ENCODE measurements at places on chromosomes 3 and 15.

- DNase-seq, result no peak
Observed at GRCh38 chr3:8341821-8342247, 159.8 kb upstream of the LMCD1 start.

DNA sequence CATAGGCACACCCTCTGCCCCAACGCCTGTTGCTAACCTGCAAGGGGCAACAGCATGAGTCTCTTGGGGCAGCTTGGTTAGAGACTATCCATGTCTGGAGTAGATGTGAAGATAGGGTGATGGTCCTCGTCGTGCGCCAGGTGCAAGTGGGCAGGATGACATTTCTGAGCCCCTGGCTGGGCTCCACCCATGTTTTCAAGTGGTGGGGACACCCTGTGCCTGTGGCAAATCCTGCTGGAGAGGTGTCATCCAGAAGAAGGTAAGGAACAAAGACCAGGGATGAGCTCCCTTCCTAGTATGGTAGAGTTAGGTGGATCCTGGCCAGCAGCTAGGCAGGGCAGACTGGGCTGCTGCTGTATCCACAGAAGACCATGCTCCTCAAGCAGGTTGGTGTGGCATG is 152.6 kb downstream of the ABHD5 start:
- DNase-seq, result no peak

DNA sequence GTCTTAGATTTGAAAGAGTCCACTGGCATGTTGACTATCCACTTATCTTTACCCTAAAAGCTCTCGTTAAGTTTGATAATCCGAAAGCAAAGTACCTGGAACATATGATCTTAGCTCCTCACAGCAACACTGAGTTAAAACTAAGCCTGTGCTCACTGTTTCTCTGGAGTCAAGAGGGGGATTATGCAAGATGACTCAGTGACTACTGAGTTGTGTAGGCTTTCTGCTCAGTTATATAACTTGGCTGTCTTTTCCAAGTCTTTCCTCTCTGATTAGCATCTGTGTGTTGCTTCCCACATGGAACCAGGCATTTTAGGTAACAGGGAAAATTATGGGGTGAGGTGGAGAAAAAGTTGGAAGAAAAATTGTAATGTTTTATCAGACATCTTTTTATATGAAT is 31.2 kb upstream of the MYO5C start:
- DNase-seq, result no peak

DNA sequence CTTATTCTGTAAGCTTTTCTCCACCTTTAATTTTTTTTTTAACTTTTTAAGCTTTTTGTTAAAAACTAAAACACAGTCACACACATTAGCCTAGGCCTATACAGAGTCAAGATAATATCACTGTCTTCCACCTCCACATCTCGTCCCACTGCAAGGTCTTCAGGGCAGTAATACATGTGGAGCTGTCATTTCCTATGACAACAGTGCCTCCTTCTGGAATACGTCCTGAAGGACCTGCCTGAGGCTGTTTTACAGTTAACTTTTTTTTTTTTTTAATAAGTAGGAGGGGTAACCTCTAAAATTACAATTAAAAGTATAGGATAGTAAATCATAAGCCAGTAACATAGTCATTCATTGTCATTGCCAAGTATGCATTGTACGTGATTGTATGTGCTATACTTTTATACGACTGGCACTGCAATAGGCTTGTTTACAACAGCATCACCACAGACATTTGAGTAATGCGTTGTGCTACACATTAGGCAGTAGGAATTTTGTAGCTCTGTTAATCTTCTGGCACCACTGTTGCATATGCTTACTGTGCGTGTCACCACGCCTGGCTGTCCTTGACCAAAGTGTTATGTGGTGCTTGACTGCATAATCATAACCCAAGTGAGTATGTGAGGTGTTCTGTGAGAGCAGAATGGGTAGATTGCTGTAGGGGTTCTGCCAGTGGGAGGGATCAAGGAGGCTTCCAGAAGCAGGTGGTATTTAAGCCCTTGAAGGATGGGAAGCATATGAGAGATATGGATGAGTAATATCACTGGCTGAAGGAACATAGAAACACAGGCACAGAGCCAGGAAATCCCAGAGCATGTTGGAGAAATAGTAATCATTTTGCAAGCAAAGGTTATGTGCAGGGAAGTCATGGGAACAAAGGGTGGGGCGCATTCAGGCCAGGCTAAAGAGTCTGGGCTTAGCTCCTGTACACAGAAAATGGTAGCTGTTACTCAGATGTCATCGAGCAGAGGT is 18.3 kb downstream of the FBXO22 start:
- DNase-seq, result no peak

- no peak for DNase-seq
Observed at GRCh38 chr3:71247958-71248335, 335.6 kb downstream of the FOXP1 start.

DNA sequence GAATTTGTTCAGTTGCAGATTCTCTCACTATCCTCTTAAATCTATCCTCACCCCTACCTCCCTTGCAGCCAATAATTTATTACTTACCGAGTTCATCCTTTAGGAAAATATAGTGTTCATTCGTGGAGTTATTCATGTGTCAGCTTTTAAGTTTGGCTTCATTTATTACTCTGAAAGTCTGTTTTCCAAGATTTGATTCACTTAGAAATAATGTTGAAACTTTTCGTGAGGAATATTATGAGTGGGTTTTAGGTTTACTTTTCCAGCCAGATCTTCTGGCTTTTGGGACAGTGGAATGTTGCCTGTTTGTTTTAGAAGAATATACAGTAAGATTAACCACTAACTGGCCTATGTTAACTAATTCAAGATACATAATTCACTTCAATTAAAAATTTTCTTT is 161.0 kb upstream of the CGNL1 start:
- no peak for DNase-seq

- no peak for DNase-seq
Observed at GRCh38 chr3:192919901-192920300, 2.2 kb upstream of the MB21D2 start.

DNA sequence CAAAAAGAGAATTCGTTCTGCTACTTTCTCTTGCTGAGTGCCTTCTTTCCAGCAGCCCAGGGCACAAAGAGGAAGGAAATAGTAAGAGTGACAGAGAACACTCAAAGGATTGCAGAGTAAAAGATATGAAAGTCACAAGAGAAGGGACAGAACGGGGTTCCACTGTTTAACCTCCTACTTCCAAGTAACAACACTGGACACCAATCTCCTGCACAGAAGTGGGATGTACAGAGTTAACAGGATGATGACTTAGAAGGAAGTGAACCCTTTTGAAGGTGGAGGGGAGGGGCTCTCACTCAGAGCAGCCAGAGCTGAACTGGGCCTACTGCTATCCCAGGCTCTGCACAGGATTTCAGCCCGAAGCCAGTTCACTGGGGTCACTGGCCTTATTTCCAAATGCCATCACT is 130.1 kb upstream of the PRICKLE2 start:
- DNase-seq, result no peak

DNA sequence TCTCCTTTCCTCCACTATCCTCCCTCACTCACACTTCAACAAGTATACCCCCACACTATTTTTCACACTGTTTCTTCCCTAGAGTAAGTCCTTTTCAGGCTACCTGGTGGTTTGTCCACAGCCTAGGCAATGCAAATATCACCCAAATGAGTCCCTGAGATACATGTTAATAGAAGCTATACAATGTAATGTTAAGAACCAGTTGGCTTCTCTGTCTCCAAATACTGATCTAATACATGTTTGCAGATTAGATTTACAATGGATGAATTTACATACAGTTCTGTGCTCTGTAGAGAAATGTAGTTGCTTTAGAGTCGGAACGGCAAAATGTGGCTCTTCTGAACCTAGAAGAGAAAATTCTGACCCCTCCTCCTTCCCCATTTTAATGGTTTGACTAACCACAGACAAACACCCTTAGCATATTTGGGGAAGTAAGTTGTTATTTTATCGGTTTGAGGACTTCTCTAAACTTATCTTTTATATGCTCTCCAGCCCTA is 63.6 kb upstream of the MBNL1 start:
- DNase-seq, result no peak

DNA sequence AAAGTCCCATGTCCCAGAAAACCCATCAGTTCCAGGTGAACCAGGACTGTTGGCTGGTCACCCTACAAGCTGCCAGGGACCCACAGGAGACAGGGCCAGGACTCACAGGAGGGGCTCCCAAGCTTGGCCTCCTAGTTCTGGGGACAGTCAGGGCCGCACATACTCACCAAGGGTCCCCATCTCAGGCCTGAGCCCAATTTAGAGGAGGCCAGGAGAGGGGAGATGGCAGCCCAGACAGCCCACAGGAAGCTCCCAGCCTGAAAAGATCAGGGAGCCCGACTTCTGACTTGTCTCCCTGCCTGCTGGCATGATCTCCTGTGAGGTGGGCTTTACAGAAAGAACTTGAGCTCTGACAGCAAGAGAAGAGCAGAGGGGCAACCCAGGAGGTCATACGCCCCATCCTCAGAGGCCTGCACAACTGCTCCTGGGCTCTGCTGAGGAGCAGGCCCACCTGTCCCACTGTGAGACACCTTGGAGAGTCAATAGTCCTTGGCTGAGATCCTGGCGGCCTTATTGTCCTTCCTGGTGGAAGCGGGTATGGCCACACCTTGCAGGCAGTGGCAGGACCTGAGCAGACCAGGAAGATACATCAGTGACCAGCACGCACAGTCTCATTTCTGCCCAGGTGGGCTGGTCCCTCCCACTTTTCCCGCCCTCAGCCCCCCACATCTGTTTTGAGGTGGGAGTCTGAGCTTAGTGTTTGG is 2.5 kb upstream of the ISLR start:
- DNase-seq, result no peak

DNA sequence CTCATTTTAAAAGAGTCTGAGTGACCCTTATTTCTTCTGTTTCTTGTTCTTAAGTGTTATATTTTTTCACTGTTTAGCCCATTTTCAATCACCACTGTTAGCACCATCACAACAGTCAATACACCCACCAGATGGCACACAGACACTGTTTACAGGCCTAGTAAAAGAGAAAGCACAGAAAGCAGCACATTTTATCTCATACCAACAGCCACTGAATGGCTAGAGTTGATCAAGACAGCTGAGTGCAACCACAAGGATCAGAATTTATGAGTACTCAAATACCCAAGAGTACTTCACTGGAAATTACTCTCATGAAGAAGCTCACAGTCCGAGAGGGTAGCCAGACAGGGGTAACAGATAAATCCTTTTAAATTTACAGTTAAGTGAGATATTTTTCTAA is 127.0 kb downstream of the TFDP2 start:
- DNase-seq, result no peak

DNA sequence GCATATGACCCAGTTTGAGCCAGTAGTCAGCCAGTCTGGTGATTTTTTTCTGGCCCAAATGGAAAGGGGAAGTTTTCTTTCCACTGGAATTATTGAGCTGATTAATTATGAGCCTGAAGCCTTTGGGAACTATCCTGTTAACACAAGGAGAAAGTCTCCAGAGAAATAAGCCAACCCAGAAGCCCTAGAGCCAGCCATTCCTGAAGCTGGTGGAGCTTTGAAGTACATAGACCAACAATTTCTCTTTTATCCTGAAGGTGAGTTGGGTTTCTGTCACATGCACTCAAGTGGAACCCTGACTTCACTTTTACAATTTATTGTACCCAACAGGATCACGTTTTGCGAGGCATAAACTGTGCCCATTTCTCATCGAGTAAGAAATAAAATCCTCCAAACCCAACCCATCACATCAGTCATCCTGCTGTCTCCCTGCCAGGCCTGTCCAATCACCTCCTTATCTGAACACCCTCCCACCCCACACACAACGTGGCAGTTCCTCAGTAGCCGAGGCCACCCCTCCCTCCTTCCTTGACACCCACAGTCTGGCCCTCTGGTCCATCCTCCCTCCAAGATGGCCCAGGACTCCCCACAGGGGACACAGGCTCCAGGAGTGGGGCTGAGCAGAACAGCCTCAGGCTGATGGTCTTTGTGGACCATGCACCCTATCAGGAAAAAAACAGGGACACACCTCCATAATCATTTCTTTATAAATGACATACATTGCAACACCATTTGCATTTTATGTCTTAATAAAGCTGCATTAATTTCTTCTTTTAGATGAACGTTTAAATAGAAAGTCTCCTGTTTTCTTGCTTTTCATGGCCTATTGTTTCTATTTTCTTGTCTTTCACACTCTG is 55.7 kb upstream of the GATA2 start:
- no peak for DNase-seq

DNA sequence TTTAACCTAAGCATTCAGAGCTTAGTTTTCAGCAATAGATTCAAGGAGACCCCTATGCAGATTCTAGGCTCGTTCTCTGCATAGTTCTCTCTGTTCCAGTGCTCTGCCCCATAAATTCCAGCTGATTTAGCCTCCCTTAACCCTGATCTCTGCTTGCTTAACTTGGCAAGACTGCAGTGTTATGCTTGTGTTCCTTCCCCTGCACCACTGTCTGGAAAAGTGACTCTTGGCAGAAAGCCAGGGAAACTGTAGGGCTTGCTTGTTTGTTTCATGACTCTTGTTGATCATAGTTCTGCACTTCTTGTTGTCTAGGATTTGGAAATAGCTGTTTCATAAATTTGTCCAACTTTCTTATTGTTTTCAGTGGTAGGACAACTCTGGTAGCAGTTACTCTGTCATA is 40.1 kb downstream of the ANAPC13 start:
- DNase-seq, result no peak

- no peak for DNase-seq
Observed at GRCh38 chr3:11001020-11001657, 8.6 kb downstream of the SLC6A1 start.

- no peak for DNase-seq
Observed at GRCh38 chr15:43429687-43430086, 58.8 kb downstream of the TUBGCP4 start.

DNA sequence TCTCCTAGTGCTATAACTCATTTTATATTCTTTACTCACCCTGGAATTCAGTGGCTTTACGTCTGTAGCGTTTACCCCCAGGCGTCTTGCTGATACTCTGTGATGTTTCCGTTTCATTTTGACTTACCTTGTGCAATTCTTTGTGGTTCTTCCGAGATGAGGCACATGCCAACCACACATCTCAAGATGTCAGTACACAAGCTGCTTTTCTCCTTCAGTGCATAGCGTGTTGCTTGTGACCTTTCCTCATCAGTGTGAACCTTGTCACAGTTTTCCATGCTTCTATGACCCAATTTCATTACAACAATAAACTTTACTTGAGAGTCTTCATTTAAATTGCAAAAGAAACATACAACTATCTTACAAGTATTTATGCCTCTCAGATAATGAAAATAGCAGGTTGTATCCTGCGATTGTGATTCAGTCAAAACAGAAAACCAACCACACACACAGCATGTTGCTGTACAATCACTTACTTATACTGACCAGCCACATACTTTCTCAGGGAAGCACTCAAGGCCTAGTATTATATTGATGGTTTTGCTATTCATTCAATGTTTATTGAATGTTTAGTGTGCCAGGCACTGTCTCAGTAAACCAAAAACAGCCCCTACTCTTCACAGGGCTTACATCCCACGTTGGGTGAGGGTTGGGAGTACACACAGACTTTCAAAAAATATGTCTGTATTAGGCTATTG is 4.6 kb upstream of the TBL1XR1 start:
- DNase-seq, result peak; percentile 30

DNA sequence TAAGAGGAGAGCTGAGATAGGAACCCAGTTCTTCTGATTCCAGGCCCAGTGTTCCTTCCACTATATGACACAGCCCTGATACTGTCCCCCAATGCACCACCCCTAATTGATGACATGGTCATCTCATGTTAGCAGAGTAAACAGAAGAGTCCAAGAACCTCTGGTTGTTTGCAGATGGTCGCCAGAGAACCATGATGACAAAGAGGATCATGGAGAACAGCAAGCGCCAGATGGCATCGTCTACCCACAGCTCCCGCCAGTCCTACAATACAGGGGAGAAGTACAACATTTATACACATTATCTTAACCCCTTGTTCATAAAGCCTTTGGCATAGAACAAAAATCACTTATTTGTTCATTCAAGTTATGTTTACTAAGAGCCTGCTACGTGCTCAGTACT is 18.5 kb upstream of the VPS39 start:
- no peak for DNase-seq

Measured in activated T-cell treated with anti-CD3 and anti-CD28 coated beads for 48 hours (primary cell).